ENCODE measurements at places on chromosomes 12 and 14.

- no peak for DNase-seq
These were observed 52.7 kb downstream of the ESRRB start for GRCh38 chr14:76428611-76429010.

- DNase-seq = peak; percentile 6
These were observed 10.0 kb upstream of the PKP2 start for GRCh38 chr12:32906399-32907165.

- no peak for DNase-seq
These were observed 7.5 kb downstream of the GSC start for GRCh38 chr14:94762431-94762830.

GRCh38 chr14:60061371-60061770 lies 30.4 kb upstream of the PCNX4 start:
- DNase-seq = peak; percentile 14

GRCh38 chr12:51897181-51897580 lies 9.3 kb downstream of the ANKRD33 start:
- no peak for DNase-seq

DNA sequence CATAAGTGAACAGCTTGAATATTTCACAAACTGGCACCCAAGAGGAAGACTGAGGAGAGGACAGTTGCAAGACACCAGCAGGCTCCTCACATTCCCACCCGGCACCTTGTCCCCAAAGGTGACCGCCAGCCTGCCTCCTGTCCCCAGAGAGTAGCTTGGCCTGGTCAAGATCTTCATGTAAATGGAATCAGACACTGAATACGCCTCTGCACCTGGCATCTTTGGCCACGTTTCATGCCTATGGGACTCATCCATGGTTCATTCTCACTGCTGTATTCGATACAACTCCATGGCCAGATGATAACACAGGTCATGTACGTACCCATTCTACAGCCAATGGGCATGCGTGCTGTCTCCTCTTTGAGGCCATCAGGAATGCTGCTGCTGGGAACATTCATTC lies 60.8 kb downstream of the ITPK1 start:
- DNase-seq = no peak

- DNase-seq = no peak
These were observed 165.8 kb downstream of the CALM1 start for GRCh38 chr14:90562652-90563051.

GRCh38 chr12:32120419-32120818 lies 13.8 kb downstream of the BICD1 start:
- DNase-seq = no peak

- DNase-seq = no peak
These were observed 11.7 kb upstream of the COL2A1 start for GRCh38 chr12:48015954-48016353.

DNA sequence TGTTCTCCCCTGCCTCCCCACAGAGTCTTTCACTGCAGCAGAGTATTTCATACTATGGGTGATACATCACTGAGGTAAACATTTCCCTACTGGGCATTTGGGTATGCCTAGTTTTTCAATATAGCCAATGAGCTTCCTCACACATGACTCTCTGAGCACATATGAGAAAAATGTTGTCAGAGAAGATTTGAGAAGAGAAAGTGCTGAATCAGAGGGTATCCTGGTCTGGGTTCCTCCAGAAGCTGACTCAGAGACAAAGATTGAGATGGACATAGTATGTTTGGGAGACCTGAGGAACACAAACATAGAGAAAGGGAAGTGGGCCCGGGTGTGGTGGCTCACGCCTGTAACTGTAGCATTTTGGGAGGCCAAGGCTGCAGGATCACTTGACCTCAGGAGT lies 12.6 kb downstream of the SLC8B1 start:
- DNase-seq = peak; percentile 76

DNA sequence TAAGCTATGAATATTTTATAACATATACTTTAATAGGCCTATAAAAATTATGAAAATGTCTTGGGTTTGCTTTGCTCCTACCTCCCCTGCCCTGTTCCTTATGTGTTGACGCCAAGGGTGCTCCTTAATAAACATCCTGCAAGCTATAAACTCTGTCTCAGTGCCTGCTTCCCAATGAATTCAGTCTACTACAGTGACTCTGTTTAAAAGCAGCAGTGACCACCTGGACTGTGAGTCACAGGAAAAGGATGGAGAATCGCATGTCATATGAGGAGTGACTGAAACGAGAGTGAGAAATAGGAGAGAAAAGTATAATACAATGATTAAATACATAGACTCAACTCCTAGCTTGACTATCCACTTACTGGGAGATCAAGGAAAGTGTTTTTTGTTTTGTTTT lies 41.1 kb upstream of the CFAP54 start:
- peak; percentile 89 for DNase-seq

DNA sequence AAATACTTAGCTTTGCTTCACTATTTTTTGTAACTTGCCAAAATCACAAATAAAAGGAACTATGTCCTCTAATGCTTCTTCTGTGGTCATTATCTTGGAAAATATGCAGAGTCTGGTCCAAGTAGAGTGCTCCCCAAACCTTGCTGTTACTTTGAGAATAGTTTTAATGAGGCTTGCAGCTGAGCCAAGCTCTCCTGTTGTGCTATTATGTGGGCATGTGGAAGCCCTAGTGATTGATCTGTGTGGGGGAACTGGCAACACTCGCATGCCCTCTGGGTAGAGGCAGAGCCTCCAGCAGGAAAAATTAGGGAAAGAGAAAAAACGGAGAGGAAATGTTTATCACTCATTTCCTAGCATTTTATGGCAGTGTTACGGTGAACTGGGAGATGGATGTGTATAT lies 473.1 kb downstream of the EGLN3 start:
- no peak for DNase-seq

DNA sequence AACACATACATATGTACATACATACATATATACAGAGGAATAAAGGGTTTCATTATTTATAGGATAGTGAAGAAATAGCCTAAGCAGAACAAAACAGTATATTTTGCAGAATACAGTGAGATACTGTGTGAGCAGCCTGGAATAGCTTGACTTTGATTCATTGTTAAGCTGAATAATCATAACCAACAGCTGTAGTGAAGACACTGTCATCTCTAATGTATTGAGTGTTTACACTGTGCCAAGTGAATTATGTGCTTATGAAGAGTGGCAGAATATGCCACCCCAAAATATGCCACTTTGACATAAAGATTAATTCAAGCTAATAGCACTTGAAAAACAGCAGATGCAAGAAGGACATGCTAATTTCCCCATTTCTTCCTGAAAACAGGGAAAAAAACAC lies 48.2 kb upstream of the LRFN5 start:
- no peak for DNase-seq

All from fibroblast of villous mesenchyme (primary cell).